ENCODE measurements at places on chromosomes 3 and 15.

DNA sequence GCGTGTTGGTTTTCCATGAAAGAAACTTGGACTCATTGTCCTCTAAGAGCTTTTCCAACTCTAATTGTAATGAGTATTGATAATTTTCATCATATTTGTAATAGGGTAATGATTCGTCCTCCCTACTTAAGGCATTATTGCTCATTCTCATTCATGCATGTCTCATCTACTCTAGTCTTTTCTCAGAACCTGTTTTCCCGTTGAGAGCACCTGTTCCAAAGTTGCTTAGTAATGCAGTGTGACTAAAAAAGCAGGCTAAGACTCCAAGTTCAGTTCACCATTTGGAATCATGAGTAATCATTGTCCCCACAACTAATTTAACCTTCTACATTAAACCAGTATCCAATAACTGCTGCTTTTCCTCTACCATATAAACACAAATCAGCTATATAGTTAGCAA, 84.0 kb downstream of the FILIP1L start:
- no peak for DNase-seq

- DNase-seq, result no peak
Observed at GRCh38 chr15:47990821-47991220, 130.0 kb upstream of the SLC24A5 start.

DNA sequence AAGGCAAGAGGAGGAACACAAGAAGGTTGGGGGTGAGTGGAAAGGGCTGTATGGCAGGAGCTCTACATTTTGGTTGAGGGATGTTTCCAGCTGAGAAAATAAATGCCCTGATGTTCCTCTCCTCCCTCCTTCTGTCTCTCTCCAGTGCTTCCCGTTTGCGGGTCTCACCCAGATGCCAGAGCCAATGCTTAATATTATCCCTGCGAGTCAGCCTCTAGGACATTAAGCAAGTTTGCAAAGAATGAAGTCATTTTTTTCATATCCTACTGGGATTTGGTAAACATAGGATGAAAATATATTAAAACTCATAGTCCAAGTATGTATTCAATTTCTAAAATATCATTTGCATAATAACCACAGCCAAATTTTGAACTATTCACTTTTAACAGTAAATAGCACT, 295.9 kb downstream of the CADM2 start:
- DNase-seq, result no peak

DNA sequence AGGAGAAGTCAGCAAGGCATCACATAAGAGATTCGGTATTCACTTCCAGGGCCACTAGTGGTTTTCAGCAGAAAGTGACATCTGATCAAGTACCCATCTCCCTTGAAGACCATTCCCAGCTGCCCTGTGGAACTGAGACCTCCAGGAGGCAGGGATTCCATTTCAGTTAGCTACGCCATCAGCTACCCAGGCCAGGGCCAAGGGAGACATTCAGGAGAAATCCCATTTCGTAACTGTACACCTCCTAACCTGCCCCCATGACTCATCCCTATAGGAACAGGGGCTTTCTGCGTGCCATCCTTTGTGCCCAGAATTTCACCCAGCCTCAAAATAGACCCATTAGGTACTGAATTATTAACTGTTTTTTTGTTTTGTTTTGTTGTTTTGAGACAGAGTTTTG, 24.7 kb downstream of the SPATA12 start:
- no peak for DNase-seq

DNA sequence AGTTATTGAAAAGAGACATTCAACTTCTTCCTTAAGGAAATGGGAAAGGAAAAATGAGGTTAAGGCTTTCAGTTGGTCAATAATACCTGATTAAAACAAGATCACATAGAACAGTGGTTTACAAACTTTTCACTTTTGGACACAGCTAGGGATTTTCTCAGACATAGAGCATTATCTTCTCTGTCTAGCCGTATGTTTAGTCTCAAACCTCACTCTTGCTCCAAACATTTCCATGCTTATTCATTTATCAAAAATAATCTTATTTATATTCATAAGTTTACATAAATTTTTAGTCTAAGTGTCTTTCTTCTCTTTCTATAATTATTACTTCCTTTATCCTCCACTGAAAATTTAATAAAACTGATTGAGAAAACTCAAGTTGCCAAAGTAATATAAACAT, 114.2 kb upstream of the AZI2 start:
- DNase-seq, result no peak

DNA sequence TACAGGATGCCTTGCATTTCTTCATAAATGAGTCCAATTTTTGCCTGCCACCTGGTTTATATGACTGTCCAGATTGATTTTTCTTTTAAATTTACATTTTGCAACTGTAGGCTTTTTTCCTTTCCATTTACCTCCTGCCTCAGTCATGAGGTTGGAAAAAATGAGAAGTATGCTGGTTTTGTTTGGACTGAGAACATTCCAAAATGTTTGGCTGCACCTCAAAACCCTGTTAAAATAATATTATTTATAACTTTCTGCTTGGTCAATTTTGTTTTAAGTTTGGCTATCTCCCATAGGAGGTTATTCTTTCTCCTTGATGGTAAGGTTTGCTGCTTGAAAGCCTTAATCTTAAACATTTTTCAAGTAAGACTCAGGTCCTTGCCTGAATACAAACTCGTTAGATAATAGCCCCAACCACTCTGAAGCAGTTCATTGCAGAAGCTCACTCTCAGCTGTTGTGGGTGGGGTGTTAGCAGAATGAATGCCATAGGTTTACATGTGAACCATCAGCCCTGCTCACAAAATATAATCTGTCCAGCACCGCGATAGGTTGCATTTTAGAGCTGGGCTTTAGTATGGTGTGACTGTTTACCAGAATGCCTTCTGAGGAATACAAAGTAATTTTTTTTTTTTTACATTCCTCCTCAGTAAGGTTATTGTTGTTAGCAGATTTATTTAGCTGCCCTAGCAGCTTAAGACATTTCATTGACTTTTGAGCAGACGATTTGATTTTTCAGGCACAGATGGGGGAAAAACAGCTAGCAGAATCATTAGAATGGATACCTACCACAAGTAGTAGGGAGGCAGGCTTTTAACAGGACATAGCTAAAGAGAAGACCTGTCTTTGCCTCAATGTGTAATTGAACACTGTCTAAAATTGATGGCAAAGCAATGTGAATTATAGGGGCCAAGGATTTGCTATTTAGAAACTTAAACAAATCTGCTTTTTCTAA, 630.8 kb upstream of the KCNMB2 start:
- no peak for DNase-seq

- no peak for DNase-seq
Observed at GRCh38 chr3:171315101-171315500, 145.1 kb downstream of the TNIK start.

DNA sequence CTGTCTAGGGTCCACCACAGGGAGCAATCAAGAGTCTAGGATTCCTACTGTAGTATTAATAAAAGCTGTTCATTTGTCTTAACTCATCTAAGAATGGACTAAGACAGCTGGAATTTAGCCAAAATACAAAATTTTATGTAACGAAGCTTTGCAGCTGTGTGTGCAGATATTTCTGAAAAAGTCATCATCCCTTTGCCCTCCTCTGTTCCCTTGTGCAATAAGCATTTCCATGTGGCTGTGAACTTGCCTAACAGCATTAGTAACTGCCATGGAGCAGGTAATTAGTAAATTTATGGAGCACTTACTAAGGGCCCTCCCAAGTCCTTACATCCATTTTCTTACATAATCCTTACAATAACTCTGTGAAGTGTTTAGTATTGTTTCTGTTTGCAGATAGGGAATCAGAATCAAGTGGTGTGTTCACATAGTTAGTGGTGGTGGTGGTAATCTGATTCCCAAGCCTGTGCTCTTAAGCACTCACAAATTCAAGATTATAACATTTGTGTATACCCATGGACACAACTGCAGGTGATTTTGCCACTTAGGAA, 114.5 kb downstream of the RARB start:
- DNase-seq, result no peak

DNA sequence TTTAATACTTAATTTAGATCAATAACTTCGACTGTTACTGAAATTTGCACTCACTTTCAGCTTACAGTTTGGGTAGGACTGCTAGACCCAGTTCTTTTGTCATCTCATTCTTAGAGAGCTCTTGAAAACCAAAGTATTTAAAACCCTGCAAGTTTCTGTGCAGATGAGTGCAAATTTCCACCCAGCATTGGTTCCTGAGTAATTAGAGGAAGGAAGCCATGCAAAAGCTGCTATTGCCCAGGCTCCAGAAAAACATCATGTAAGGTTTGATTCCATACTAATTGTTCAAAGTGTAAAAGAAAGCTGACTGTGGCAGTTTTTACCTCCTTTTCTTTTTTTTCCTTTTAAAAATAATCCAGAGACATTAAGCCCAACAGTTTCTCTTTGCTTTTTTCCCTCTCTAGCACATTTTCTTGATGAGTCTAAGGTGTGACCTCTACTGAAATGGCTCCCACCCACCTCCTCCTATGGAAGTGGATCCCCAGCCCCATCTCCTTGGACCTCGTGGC, 30.3 kb downstream of the ABHD2 start:
- no peak for DNase-seq

DNA sequence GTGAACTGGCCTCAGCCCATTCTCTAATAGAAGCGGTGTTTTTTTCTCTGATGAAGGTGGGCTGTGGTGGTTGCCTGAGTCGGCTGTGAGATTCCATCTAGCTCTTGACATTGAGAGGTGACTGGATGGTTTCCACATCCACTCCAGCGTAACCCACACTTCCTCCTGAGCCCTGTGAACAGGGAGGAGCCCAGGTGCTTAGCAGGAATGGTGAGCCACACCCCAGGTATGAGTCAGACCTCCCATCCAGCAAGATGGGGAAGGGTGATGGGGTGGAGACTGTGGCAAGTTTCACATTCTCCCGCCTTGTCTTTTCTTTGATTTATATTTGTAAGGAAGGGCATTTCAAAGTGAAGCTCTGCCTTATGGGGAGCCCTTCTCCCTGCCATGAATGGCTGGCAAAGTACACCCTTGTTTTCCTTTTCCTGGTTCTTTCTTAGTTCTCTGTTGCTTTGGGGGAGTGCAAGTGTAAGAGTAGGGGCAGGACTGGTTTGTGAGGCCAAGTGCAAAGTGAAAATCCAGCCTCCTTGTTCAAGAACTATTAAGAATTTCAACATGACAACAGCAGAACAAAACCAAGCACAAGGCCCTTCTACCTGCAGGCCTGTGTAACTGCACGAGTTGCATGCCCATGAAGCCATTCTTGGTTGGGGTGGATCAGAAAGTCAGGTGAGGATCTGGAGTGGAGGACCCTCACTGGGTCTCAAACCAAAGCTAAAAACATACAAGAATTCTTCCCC, 4.6 kb upstream of the TPRG1 start:
- DNase-seq, result no peak

DNA sequence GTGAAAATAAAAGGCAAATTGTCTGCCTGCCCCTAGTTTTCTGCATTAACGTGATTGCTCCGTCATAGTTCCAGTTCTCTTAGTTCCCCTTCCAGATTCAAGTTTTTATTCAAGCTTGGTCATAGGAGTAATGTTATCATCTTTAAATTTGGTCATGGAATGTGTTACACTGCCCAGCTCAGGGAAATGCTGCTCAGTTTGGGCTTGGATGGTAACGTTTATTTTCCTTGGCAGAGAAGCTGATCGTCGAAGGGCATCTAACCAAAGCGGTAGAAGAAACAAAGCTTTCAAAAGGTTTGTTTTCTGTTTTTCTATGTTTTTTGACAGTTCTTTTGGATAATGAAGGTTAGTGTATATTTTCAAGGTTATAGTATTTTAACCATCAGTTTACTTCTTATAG, 118.4 kb upstream of the FLNB start:
- DNase-seq, result no peak

- no peak for DNase-seq
Observed at GRCh38 chr3:82596805-82597204, 835.4 kb upstream of the GBE1 start.

DNA sequence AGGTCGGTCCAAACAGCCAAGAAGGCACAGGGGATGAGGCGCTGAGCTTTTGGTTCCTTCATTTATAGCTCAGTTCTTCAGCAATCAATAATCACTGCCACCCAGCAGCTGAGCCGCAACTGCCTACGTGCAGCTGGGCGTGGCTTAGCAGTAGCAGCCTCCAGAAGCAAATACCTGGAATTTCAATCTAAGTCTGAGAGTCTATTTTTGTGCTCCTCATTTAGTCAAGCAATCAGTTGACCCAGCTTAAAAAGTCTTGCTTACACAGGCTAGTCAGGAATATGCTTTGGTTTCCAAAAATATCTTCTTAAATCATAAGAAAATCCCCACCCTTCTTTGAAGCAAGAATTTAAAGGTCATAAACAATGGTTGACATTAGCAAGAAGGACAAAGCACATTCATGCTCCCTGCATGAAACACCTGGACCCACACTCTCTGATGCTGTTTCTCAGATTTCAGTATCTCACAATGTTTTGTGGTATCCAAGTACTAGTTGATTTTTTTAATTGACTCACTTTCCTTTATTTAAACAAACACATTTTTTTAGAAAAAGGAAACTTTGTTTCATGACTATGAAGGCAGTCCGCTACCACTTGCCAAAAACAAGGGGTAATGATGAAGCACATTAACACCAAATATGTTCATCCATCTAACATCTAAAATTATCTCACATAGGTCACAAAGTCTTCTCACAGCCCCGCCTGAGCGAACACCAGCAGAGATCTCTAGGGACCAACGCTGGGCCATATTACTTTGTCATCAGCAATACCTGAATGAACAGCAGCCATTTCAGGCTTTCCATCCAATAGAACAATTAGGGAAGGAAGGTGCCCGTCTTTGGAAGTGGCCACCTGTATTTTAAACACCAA, 106.1 kb downstream of the OXNAD1 start:
- no peak for DNase-seq

DNA sequence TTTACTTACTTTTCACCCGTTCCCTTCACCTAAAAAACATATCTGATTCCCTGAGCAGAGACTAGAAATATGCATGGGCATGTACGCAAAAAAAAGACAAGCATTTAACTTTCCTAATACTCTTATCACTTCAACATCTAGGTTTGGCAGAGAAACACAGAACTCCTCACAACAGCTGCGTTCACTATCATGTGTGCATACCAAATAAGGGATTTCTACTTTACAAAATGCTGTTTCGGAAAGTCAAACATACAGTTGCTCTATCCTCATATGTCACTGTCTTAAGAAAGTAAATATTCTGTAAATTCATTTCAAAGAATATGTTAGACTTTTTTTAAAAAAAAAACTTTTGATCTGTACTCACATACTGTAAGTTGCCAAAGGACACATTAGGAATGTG, 65.1 kb upstream of the CBLB start:
- DNase-seq, result no peak

GRCh38 chr15:40999190-40999589, 45.9 kb downstream of the CHAC1 start:
- no peak for DNase-seq

Data from stimulated activated CD8-positive, alpha-beta memory T cell treated with anti-CD3 and anti-CD28 coated beads, Interleukin-7, amount 100 ng/mL, for 1 hour (primary cell).